ENCODE measurements at places on chromosomes 6 and 20. TPM values are rescaled to one million over a fixed set of nuclear protein-coding genes. Genes with fewer than 3 reads are reported as not detected.

Gene NECAB3
- total RNA-seq, result 13.3 TPM

Gene MATN4
- total RNA-seq, result not detected

Gene CFAP206
- 0.56 TPM for total RNA-seq

Gene COL20A1
- 0.67 TPM for total RNA-seq

Gene GSTA4
- total RNA-seq, result 9.3 TPM

Gene EBF4
- 3.5 TPM for total RNA-seq

Gene TFAP2A
- 17.3 TPM for total RNA-seq

Gene MRPS10
- total RNA-seq, result 45.3 TPM

Gene ZBTB46
- total RNA-seq, result 0.77 TPM

Gene PAK5
- not detected for total RNA-seq

Gene TCP11
- not detected for total RNA-seq

Gene ID4
- 2.4 TPM for total RNA-seq

Gene RHAG
- total RNA-seq, result 0.07 TPM

Gene SLC12A5
- 17.7 TPM for total RNA-seq

Gene NXT1
- total RNA-seq, result 74.5 TPM

Gene EYA2
- 3.0 TPM for total RNA-seq

Gene FRK
- total RNA-seq, result 1.8 TPM

Gene BPIFB1
- total RNA-seq, result 0.12 TPM

Gene C20orf173
- total RNA-seq, result not detected

Gene BTBD3
- 20.4 TPM for total RNA-seq

Gene CAP2
- total RNA-seq, result 13.1 TPM

Gene ZNF311
- total RNA-seq, result 0.30 TPM

Gene C2
- total RNA-seq, result 0.31 TPM

Gene MEP1A
- total RNA-seq, result not detected

Gene DEK
- 83.6 TPM for total RNA-seq

Gene VWA7
- total RNA-seq, result 2.0 TPM

Gene MEI4
- not detected for total RNA-seq

Gene TCFL5
- total RNA-seq, result 3.8 TPM

Gene ECT2L
- not detected for total RNA-seq

Gene TREM1
- 0.30 TPM for total RNA-seq

Gene IP6K3
- 0.15 TPM for total RNA-seq

Gene MUC22
- 0.01 TPM for total RNA-seq

Data from A549 treated with DMSO at 1 μM for 4 hours (cell line).